Right renal cortex interstitium (tissue), 3 donors: ENCODE measurements at places on chromosomes 1 and 21. TPM values are rescaled to one million over a fixed set of nuclear protein-coding genes. Genes with fewer than 3 reads are reported as not detected.

KRTAP19-1 gene
- not detected for polyA plus RNA-seq

DNA sequence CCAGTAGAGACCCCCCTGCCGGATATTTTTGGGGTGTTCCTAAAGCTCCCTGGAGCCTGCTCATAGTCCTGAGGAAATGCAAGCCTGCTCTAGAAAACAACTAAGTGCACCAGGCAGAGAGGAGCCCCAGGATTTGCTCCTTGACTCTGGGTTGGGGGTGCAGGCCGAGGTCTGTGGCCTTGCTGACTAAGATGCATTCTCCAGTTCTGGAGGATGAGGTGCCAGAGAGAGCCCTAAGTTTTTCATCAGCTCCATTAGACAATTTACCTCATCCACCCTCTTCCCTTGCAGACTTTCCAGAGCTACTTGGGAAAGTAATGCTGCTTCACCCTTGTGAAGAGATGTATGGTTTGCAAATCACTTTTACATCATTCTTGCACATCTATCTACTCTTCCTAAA lies 9.1 kb downstream of the TUFT1 start:
- no peak for DNase-seq

DNA sequence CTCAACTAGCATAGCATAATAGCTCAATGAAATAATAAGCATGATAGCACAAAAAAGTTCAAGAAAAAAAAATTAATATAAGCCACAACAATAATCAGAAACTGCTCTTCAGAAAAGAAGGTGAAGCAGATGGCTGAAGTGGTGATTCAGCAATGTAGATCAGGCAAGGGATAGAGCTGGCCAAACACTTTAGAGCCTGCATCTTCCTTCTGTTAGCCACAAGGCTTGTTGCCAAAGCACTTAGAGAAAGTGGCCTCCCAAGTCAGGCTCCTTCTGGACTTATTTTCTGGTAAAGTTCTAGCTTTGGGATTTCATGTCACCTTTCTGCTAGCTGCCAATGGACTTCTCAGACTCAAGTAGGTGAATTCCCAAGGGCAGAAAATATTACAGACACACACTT lies 60.3 kb upstream of the C1orf87 start:
- DNase-seq = no peak

RNU1-4 gene
- polyA plus RNA-seq = not detected

EDN2 gene
- polyA plus RNA-seq = 3.1 TPM

- no peak for DNase-seq
Observed at GRCh38 chr1:208857465-208857864, 613.3 kb upstream of the PLXNA2 start.

- DNase-seq = no peak
Observed at GRCh38 chr21:38234395-38235142, 22.2 kb upstream of the KCNJ15 start.

DNA sequence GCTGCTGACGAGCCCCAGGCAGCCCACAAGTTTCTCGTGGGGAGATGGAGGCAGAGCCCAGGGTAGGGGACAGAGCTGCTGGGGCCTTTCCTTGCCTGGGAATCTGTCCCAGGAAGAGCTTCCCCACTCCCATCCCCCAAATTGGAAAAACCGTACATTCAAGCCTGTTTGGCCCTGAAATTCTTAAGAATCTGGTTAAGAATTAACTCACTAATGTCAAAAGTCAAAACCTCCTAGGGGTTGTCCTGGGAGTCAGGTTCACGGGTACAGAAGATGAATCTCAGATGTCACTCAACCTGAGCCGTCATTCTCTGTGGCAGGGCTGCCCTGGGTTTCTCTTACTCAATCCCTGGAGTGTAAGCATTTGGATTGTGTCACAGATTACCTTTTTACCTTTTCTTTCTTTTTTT lies 8.4 kb downstream of the C1orf115 start:
- no peak for DNase-seq

SLC2A5 gene
- 0.86 TPM for polyA plus RNA-seq

ELOVL1 gene
- 90.0 TPM for polyA plus RNA-seq
